ENCODE measurements at places on chromosomes 7 and 10. TPM values are rescaled to one million over a fixed set of nuclear protein-coding genes. Genes with fewer than 3 reads are reported as not detected.

GRCh38 chr10:113880236-113880635, 25.8 kb downstream of the NHLRC2 start:
- no peak for DNase-seq

- DNase-seq: no peak
These were observed 12.6 kb upstream of the ARL4A start for GRCh38 chr7:12674861-12675260.

GRCh38 chr7:80134536-80135308, at the start of gene GNAI1:
Gene GNAI1 (plus strand): TSS chr7:80134831. CDS start chr7:80135161, 330 bp downstream.
- no peak for DNase-seq

DNA sequence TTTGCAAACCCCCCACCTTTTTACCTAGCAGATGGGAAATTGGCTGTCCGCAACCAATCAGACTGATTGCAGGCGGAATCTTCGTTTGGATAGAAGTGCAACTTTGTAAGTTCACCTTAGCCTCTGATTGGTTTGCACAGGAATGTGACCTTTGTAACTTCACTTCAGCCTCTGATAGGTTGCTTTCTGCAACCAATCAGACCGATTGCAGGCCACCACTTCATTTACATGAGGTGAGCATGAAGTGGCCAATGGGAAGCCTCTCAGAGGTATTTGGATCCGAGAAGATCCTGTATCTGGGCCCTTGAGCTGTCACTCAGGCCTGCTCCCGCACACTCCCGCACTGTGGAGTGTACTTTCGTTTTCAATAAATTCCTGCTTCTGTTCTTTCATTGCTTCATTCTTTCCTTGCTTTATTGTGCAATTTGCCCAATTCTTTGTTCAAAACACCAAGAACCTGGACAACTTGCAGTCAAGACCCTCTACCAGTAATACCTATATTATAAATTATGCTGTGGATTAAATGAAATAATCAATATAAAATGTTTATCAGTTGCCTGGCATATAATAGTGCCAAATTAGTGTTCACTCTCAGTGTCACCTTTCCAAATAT, 491.4 kb downstream of the PLXNA4 start:
- DNase-seq: no peak

DNA sequence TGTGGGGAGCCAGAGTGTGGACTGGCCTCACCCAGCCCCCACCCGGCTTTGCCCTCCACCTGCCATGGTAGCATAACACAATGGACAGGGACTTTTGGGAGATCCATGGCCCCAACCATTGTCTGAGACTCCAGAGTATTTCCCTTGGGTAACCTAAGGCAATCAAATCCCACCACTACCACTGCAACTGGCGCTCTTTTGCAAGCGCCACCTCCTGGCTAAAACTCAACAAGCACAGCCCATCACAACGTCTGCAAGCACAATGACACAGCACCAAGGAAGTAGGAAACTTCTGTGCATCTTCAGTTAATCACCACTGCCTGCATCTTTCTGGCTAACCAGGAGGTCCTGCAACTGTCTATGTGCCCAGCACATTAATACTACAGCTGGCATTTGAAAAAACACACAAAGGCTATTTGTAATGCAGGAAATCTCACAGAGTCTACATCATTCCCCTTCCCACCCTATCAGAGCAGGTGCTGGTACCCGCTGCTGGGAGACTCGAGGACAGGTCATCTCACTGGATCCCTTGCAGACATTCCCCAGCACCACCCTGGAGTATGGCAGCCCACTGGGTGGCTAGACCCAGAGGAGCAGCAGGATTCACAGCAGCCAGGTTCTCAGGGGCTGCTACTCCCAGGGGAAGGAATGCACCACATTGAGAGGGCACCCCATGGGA, 27.7 kb downstream of the ANKRD26 start:
- no peak for DNase-seq

The GSAP gene
- 27.5 TPM for total RNA-seq

Measured in breast epithelium (tissue), 4 donors.